ENCODE measurements at places on chromosomes 11 and 22. TPM values are rescaled to one million over a fixed set of nuclear protein-coding genes. Genes with fewer than 3 reads are reported as not detected.

DNA sequence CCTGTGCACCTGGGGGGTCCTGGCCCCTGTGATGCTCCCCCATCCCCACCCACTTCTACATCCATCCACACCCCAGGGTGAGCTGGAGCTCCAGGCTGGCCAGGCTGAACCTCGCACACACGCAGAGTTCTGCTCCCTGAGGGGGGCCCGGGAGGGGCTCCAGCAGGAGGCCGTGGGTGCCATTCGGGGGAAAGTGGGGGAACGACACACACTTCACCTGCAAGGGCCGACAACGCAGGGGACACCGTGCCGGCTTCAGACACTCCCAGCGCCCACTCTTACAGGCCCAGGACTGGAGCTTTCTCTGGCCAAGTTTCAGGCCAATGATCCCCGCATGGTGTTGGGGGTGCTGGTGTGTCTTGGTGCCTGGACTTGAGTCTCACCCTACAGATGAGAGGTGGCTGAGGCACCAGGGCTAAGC lies 20.0 kb upstream of the TALDO1 start:
- no peak overlapping the region for H3K27ac ChIP-seq
- no peaks in the 10 kb centered on the region for H3K36me3 ChIP-seq
- H3K4me3 ChIP-seq: no peak overlapping the region
- H3K27me3 ChIP-seq: peaks cover 7% of the 10 kb centered on the region
- H3K4me1 ChIP-seq: peaks cover 18% of the 10 kb centered on the region

GRCh38 chr11:2381494-2382128 lies 4.5 kb downstream of the CD81 start:
- H3K36me3 ChIP-seq: peaks cover 21% of the 10 kb centered on the region
- H3K27me3 ChIP-seq: no peaks in the 10 kb centered on the region
- no peak for DNase-seq

DNA sequence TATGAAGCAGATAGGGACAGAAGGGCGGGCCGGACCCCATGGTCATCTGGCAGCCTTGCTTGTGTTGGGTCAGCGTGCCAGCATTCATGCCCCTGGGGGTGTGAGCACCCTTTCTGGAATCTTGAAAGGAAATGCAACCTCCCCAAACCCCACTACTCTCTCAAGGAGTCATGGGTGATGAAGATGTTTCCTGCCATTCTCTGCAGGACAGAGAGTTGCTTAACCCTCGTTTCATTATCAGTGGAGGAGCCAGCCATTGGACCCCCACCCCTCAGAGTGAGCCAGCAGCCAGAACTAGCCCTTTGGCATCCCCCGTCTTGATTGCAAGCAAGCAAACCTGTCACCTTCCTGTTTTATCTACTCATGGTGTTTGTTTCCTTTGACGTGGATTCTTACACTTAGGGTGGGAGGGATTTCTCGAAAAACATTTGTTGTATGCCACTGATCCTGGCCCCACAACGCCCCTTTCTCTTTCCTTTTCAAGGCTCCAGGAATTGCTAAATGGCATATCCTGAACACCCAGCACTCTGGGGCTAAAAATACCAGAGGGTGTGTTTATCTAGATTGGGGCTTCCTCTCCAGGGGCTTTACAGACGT lies 258.3 kb downstream of the ETS1 start:
- H3K27ac ChIP-seq: peak overlapping the region; percentile 84
- H3K4me1 ChIP-seq: peaks cover 77% of the 10 kb centered on the region
- no peaks in the 10 kb centered on the region for H3K27me3 ChIP-seq

DNA sequence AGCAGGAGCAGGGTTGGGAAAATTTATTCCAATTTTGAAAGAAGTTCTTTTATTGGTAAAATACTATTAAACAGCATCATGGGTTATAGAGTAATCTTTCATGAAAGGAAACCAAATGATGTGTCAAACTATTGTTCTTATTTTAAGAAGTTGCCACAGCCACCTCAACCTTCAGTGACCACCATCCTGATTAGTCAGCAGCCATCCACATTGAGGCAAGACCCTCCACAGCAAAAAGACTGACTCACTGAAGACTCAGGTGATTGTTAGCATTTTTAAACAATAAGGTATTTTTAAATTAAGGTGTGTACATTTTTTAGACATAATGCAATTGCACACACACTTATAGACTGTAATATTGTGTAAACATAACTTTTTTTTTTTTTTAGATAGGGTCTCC lies 3.7 kb upstream of the HEPHL1 start:
- H3K27ac ChIP-seq: no peak overlapping the region
- H3K4me1 ChIP-seq: peaks cover 1% of the 10 kb centered on the region
- no peaks in the 10 kb centered on the region for H3K36me3 ChIP-seq
- H3K27me3 ChIP-seq: no peaks in the 10 kb centered on the region

DNA sequence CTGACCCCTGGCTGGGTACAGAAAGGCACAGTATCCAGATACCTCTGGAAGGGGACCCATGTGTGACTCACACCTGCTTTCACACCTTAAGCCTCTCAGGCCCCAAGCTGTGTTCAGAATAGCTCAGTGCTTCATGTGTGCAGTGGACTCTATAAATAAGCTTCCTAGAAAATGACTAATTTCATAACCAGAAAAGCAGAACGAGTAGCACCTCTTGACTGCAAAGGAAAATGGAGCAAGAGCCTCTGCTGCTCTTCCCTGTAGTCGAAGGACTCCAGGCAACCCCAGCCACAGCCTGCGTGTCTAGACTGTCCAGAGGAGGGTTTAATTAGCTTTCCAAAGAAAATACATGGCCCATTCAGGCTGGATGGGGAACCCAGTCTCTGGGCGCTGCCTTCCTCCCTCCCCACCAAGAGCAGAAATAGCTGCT lies 23.1 kb downstream of the PTPN5 start:
- no peak overlapping the region for H3K4me3 ChIP-seq
- H3K27me3 ChIP-seq: peaks cover 18% of the 10 kb centered on the region
- DNase-seq: no peak
- H3K4me1 ChIP-seq: peaks cover 29% of the 10 kb centered on the region
- no peaks in the 10 kb centered on the region for H3K36me3 ChIP-seq
- no peak overlapping the region for H3K27ac ChIP-seq

- no peaks in the 10 kb centered on the region for H3K36me3 ChIP-seq
- H3K4me1 ChIP-seq: no peaks in the 10 kb centered on the region
- no peak for DNase-seq
- H3K27ac ChIP-seq: no peak overlapping the region
- H3K27me3 ChIP-seq: no peaks in the 10 kb centered on the region
Observed at GRCh38 chr11:126893796-126894195, 106.8 kb downstream of the KIRREL3 start.

- no peak for DNase-seq
- H3K4me3 ChIP-seq: no peak overlapping the region
- H3K27ac ChIP-seq: no peak overlapping the region
- no peaks in the 10 kb centered on the region for H3K36me3 ChIP-seq
Observed at GRCh38 chr11:31770011-31770700, 41.0 kb downstream of the PAX6 start.

- no peak overlapping the region for H3K4me3 ChIP-seq
- H3K27me3 ChIP-seq: no peaks in the 10 kb centered on the region
- peak; percentile 46 for DNase-seq
- H3K27ac ChIP-seq: peak overlapping the region; percentile 25
Observed at GRCh38 chr22:42174062-42174461, 43.5 kb upstream of the CYP2D6 start.

- peaks cover 41% of the 10 kb centered on the region for H3K36me3 ChIP-seq
- H3K4me1 ChIP-seq: peaks cover 28% of the 10 kb centered on the region
- no peak overlapping the region for H3K4me3 ChIP-seq
- H3K27ac ChIP-seq: peak overlapping the region; percentile 32
Observed at GRCh38 chr22:27867085-27867952, 51.7 kb downstream of the PITPNB start.

- H3K36me3 ChIP-seq: no peaks in the 10 kb centered on the region
- no peak overlapping the region for H3K27ac ChIP-seq
- no peak overlapping the region for H3K4me3 ChIP-seq
- no peak for DNase-seq
Observed at GRCh38 chr22:47654922-47655491, 892.6 kb downstream of the TBC1D22A start.

- no peaks in the 10 kb centered on the region for H3K36me3 ChIP-seq
- H3K4me3 ChIP-seq: no peak overlapping the region
- no peak for DNase-seq
- no peak overlapping the region for H3K27ac ChIP-seq
- peaks cover 6% of the 10 kb centered on the region for H3K27me3 ChIP-seq
Observed at GRCh38 chr11:19677381-19678080, 35.1 kb upstream of the NAV2 start.

DNA sequence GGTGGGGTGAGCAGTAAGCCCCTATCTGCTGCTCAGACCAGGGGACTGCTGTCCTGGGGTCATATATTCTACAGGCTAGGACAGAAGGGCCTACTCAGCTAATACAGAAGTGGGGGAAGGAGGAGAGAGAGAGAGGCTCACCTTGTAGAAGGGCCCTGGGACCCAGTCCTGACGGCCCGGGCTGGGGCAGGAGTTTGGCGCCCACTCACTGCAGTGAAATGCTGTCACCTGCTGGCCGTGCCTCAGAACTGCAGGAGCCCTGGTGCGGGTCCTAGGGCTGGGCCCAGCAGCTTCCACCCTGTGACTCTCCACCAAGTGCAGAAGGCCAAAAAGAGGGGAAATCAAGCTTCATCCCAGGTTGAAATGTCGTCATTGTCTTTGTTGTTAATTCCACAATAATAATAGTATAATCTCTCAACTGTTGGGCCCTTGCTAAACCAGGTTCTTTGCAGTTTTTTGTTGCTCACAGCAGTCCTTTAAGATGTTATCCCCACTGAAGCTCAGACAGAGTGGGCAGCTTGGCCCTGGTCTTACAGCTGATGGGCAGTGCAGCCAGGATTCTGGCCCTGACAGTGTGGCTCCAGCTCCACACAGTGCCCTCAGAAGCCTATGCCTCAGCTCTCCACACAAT lies 29.6 kb downstream of the TRIM29 start:
- no peak overlapping the region for H3K4me3 ChIP-seq
- peak; percentile 69 for DNase-seq
- H3K4me1 ChIP-seq: no peaks in the 10 kb centered on the region

DNA sequence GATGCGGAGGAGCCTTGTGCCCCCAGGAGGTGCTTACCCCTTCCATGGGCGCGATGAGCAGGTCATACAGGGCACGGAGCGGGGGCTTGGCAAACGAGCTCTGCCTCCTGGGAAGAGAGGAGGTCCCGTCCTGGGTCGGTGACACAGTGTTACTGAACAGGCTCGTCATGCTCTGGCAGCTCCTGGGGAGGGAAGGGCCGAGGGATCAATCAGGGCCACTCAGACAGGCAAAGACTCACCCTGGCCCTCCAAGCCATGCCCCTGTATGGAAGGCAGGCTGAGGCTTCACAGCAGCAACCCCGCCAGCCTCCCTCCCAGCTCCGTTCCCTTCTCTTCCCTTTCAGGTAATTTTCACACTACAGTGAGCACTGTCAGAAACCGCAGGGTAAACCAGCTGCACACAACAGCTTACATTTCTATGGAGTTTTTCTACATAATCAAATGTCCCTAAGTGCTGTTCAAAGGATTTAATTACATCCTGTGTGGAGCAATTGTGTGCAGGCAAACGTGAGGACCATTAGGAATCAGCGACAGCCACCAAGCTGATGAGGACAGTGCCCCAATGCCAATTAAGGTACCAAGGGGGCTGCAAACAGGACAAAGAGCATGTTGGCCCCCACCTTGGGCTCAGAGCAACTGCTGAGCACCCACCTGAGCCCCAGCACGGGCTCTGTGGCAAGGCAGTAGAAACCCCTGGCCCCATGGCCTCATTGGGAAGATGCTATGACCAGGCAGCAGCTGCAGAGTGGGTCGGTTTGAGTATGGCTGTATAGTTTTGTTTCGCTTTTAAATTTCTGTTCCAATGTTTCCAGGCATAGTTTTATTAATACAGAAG lies 95.4 kb upstream of the PITPNB start:
- H3K27ac ChIP-seq: no peak overlapping the region
- H3K4me1 ChIP-seq: peaks cover 9% of the 10 kb centered on the region
- H3K36me3 ChIP-seq: no peaks in the 10 kb centered on the region
- DNase-seq: no peak

DNA sequence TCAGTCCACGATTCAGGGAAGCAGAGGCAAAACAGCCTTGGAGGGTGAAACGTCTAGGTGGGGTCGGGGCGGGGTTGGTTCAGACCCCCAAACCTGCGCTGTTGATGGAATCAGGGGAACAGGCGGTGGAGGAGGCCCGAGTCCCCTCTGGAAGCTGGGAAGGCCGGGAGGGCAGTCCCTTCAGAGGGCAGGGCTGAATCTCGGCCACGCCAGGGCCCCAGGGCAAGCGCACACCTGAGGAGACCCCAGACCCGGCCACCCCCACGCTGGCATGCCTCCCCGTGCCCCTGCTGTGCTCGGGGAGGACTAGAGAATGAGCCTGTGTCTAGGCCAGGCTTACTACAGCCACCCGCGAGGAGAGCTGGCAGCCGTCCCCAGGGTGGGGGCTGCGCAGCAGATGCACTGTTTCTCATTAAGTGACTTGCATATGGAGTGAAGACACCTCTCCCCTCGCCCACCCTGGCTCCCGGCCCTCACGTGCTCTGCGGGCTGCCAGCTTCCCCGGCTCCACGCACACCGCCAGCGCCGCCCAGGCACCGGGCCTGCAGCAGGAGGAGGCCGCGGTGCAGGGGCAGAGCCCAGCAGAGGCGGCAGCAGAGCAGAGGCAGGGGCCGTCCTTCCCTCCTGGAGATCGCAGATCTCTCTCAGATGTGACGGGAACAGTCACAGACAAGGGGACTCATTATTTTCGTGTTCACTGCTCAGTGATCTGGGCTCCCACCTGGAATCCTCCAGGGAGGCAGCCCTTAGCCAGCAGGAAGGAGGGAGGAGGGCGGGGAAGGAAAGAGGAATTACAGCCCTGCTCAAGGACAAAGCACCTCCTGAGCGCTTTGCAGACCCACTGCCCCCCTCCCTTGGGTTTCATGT lies 47.1 kb upstream of the OPCML start:
- no peak overlapping the region for H3K4me3 ChIP-seq
- no peak for DNase-seq
- H3K27ac ChIP-seq: no peak overlapping the region
- H3K4me1 ChIP-seq: no peaks in the 10 kb centered on the region

DNA sequence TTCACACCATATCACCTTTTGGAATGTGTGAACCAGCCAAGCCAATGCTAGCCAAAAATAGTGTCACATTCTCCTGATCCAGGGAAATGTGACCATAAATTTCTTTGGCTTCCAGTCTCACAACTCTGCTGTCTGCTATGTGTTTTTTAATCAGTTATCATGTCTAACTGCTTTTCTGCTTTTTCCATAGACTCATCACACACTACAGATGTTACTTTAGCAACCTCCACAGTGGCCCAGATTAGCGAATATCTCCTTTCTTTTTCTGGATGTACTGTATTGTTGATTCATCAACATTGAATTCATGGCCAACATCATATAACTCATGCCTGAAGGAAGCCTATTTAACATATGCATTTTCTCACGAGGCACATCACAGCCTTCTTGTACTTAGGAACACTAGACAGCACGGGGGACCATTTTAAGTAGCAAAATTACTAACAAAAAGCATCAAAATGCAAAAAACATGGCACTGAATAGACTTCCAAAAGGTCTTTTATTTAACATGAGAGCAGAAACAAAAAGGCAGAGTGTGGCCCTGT lies 73.1 kb upstream of the POU2AF2 start:
- no peak overlapping the region for H3K27ac ChIP-seq
- H3K36me3 ChIP-seq: no peaks in the 10 kb centered on the region
- no peak for DNase-seq

The SPON1 gene
- total RNA-seq: 0.42 TPM

The TMEM191C gene
- total RNA-seq: 1.1 TPM

The C1QTNF5 gene
- not detected for total RNA-seq

The PCNX3 gene
- 50.1 TPM for total RNA-seq

The OR8B2 gene
- not detected for total RNA-seq

The FAM83F gene
- total RNA-seq: 0.03 TPM

The TPH1 gene
- total RNA-seq: 0.21 TPM

Measured in activated CD8-positive, alpha-beta T cell treated with anti-CD3 and anti-CD28 coated beads, Interleukin-2, amount 10 ng/mL, durations not matched to agents 7 days and 5 days (primary cell).